ENCODE measurements at places on chromosomes 12 and 14.

DNA sequence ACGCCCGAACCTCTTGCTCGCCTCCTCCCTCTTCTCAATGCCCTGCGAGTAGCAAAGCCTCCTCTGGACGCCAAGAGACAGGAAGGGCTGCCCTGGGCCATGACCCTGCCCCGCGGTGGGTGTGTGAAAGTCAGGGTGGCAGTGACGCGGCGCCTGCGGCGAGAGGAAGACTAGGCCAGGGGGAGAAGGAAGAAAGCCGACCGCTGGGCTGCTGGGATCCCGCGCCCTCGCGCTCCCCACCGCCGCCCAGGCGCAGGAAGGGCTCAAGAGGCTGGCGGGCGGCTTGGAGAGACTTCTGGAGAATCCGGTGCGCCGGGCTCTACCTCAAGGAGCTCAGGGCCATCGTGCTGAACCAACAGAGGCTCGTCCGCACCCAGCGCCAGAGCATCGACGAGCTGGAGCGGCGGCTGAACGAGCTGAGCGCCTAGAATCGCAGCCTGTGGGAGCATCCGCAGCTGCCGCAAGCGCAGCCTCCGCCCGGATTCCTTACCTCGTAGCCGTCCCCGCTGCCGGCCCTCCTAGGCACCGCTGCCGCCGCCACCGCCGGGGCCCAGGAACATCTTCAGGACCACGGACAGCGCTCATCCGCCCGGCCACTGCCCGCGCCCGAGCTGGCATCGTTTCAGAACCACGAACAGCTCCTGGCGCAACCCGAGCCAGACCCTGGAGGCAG is 105.0 kb upstream of the PRB2 start:
- no peak for DNase-seq

DNA sequence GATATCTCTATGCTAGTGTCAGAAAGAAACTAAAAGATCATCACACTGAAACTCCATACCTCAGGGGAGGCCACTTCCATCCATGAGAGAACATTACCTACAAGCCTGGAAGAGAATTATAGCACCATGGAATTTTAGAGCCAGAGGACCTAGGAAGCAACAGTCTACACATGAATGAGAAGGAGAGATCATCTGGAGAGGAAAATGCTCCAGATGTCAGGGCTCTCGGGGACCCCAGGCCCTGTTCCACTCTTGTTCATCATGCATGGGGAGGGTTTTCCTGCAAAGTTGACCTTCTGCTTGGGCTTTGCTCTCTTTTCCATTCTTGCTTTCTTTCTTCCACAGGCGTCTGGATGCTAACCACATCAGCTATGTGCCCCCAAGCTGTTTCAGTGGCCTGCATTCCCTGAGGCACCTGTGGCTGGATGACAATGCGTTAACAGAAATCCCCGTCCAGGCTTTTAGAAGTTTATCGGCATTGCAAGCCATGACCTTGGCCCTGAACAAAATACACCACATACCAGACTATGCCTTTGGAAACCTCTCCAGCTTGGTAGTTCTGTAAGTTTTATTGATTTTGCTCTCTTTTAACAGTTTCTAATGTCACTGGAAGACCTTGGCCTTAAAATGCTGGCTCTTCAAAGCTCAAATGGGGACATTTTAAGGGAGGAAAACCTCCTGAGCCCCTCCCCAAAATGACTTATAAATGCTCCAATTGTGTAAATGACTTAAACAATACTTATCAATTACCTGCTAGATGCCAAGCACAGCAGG is 110.7 kb downstream of the ZFC3H1 start:
- no peak for DNase-seq

DNA sequence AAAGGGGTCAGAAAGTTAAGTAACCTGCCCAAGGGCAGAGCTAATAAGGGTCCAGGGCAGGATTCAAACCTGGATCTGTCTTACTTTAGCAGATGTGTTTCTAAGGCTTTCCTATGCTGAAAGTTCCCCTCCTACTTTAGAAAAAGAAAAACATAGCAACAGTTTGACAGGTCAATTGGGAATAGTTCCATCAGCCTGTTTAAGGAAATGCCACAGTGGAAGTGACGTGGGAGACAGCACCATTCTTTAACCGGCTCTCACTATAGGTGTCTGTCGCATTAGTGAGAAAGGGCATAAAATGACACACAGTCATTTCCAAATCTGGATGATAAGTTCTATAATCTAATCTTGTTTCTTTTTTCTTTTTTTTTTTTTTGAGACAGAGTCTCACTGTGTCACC is 7.3 kb downstream of the ALDH1L2 start:
- DNase-seq = no peak

- no peak for DNase-seq
Observed at GRCh38 chr12:13347241-13348043, 150.9 kb downstream of the EMP1 start.

- no peak for DNase-seq
Observed at GRCh38 chr14:63745858-63746425, 18.1 kb upstream of the SGPP1 start.

GRCh38 chr14:89638891-89639290 is 221.9 kb upstream of the FOXN3 start:
- no peak for DNase-seq

DNA sequence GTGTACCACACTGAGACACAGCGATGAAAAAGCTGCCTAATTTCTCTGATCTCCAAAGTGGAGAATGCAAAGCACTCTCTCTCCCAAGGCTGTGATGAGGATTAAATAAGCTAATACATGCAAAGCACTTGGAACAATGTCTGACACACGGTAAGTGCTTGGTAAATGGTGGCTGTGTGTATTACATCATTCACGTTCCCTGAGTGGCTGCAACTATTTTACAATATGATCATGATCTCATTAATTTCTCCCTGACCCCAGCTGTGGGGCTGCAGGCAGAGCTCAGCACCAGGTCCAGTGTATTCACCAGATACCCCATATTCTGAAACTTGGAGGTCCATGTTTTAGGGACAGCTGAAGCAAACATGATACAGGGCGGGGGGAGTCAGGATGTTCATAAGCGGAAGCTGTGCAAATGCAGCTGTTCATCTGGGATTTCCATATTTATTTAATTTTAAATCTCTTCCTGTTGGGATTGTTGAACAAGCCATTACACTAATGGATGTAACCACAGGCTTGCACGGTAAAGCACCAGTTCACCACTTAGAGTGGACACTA is 106.4 kb downstream of the CCDC60 start:
- DNase-seq = no peak

- no peak for DNase-seq
Observed at GRCh38 chr14:104658325-104658712, 31.1 kb upstream of the INF2 start.

- no peak for DNase-seq
Observed at GRCh38 chr12:8829621-8830020, 7.2 kb downstream of the A2ML1 start.

- no peak for DNase-seq
Observed at GRCh38 chr14:76456200-76456599, 80.3 kb downstream of the ESRRB start.

- DNase-seq = no peak
Observed at GRCh38 chr14:21505012-21505553, 6.1 kb downstream of the METTL3 start.

GRCh38 chr12:28629691-28630090 is 439.4 kb downstream of the CCDC91 start:
- DNase-seq = no peak

GRCh38 chr12:15854916-15855315 is 27.3 kb upstream of the STRAP start:
- DNase-seq = no peak

GRCh38 chr14:61222388-61222787 is 58.8 kb downstream of the TMEM30B start:
- DNase-seq = no peak

DNA sequence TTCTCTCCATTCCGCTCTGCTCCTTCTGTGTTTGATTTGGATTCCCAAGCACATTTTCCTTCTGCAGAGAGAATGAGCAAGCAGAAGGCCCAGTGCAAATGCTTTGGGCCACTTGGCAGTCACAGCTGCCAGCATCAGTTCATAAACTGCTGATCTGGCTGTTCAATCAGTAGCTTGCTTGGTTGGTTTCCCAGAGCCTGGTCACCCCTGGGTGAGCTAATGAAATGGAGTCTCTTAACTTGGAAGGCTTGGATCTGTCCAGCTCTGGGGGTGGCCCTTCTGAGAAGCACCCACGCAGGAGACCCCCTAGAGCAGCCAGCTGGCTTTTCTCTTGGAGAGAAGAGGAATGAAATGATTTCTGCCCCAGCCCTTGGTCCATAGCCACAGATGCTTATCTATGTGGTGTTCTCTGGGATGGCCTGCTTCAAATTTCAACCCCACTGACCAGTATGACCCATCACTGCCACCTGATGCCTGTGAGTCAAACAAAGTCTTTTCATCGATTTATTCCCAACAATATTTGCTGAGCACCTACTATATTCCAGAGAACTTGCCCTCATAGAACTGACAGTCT is 30.3 kb downstream of the FAIM2 start:
- DNase-seq = no peak

GRCh38 chr14:49463146-49463545 is 123.0 kb downstream of the RPS29 start:
- DNase-seq = no peak

DNA sequence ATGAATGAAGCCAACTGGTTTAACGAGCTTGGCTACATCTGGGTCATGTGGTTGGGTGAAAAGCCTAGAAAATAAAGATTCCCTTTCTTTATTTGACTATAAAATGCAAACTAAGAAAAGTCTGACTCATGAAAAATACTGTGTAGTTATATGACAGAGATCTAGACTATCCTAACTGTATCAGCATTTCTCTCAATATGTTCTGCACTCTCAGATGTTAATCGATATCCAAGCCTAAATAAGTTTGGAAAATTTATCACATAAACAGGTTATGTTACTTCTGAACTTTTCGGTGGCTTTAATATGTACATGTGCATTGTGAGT is 133.1 kb downstream of the DAAM1 start:
- DNase-seq = no peak

DNA sequence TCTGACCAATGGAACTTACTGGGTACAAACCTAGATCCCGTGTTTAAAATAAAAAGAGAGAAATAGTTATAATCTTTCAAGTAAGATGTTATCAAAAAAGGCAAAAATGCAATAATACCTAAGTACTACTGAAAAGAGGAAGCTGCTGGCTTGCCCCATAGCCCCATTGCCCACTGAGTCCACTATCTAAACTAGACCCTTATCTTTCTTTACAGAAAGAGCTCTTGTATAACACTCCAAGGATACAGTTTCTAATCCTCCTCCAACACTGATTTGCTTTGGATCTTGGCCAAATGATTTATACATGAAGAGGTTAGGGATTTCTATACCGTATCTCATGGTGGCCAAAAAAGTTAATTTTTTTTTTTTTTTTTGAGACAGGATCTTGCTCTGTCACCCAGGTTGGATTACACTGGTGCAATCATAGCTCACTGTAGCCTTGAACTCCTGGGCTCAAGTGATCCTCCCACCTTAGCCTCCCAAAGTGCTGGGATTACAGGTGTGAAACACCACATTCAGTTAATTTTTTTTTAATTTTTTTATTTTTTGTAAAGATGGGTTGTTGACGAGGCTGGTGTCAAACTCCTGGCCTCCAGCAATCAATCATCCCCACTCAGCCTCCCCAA is 2.6 kb downstream of the GXYLT1 start:
- DNase-seq = no peak

- DNase-seq = no peak
Observed at GRCh38 chr12:122753319-122753650, 661 bp downstream of the DENR start.

- DNase-seq = peak; percentile 49
Observed at GRCh38 chr12:22101749-22102243, 55.8 kb downstream of the CMAS start.

- DNase-seq = no peak
Observed at GRCh38 chr12:58479401-58479800, 440.9 kb downstream of the LRIG3 start.

GRCh38 chr14:105184461-105184860 is 3.3 kb upstream of the NUDT14 start:
- DNase-seq = no peak

DNA sequence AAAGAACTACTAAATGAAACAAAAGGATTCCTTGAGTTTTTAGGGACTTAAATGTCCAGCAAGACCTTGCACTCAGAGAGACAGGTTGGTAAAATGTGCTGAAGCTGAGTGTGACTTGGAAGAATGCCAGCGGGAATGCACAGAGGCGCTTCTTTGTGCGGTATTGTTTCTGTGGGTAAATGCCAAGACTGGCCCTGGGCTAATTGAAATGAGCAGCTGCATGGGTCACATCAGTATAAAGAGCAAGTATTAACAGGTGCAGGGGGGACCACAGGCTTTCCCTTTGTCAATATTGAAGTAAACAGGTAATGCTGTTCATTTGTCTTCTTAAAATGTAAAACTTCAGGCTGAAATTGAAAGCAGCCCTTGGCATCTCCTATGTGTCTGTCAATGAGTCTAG is 74.3 kb downstream of the LMO3 start:
- DNase-seq = no peak

DNA sequence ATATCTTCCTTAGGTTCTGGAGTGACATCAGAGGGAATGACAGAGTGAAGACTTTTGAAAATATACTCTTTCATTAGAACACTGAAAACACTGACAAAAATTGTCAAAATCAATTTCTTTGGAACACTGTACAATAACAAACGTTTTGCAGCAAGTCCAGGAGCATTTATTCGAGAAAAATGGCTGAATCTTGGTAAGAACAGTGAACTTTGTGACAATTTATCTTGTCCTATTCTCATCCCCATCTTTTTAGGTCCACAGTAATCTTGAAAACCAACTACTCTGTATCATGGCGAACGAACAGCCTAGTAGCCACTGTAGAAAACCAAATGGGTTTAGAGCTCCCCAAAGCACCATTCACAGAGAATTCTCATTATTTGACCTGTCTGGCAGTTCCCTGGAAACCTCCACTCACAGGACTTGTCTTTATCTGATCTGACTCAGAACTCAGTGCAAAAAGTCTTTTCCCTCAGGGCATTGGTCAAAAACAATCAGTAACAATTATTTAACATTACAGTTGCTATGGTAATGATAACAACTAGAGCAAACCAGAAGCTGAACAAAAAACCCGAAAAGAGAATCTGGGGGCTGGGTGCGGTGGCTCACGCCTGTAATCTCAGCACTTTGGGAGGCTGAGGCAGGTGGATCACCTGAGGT is 20.3 kb upstream of the PPP2R5E start:
- DNase-seq = no peak

DNA sequence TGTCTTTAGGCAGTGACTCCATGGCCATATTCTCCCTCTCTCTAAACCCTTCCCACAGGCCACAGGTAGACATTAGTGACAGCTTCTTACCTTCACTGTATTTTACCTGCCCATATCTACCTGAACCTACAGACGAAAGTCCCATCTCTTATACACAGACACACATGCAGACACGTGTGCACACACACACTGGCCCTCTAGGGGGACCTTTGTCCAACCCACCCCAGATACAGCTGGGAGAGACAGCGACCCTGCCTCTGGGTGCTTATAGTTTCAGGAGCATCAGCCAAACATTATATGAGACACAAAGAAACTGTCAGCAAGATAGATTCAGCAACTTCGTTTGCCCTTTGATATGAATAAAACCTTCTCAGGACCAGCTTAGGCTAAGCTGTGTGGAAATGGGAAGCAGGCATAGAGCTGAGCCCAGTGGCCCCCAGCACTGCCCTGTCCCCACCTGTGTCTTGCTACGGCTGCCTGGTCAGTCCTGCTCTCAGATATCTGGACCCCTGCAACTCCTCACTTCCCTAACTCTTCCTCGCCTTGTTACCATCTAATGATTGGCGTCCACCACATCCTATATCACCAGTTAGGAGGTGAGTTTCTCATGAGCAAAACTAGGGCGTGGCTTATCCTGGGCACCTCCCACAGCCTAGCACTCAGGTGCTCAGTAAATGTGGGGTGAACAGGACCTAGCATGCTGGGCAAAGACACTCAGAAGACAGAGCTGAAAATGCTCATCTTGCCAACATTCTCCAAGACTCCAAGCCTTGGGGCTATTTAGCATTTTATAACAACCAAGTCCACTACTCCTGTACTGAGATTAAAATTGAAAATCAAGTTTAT is 12.0 kb upstream of the CD9 start:
- DNase-seq = no peak
